Kidney glomerular epithelial cell (primary cell): ENCODE measurements at places on chromosomes 3 and 15.

DNA sequence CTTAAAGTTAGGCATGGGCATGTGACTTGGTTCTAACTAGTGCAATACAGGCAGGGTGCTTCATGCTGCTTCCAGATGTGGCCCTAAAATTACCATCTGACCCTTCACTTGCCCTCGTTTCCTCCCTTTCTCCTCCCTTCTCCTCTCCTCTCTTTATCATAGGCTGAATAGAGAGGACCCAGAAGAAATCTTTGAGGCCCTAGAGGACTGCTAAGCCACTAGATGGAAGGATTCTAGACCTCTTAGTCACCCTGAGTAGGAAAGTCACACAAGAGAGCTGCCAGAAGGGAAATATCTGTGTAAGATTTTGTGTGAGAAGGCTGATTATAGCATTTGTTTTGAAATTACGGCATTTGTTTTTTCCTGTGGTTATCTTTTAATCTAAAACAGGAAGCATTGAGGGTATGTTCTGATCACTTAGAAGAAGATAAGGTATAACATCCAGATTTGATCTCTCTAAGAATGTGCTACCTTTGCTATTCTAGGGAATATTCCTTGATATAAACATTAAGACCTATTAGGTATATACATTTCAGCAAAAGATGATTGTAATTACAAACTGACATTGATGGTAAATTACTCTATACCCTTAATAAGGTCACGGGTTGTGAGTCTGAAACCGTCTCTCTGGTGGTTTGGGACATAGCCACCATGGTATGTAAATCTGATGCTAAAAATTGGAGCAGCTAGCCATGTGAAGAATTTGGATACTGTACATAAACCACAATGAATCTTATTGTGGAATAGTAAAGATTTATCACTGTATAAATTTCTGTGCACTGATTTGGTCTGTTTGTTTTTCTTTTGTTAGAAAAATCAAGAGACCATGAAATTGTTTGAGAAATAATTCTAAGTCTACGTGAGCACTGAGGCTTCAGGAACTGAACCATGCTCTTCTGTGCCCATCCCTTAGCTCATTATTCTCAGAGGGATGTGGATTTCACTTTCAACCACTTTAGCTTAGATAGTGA lies 84.1 kb downstream of the TP63 start:
- peak; percentile 84 for DNase-seq

- no peak for DNase-seq
Observed at GRCh38 chr15:71357321-71357732, 242.1 kb downstream of the THSD4 start.

GRCh38 chr15:39139431-39140059 lies 441.3 kb upstream of the THBS1 start:
- DNase-seq: no peak

- DNase-seq: no peak
Observed at GRCh38 chr15:92480361-92480760, 86.7 kb downstream of the ST8SIA2 start.

DNA sequence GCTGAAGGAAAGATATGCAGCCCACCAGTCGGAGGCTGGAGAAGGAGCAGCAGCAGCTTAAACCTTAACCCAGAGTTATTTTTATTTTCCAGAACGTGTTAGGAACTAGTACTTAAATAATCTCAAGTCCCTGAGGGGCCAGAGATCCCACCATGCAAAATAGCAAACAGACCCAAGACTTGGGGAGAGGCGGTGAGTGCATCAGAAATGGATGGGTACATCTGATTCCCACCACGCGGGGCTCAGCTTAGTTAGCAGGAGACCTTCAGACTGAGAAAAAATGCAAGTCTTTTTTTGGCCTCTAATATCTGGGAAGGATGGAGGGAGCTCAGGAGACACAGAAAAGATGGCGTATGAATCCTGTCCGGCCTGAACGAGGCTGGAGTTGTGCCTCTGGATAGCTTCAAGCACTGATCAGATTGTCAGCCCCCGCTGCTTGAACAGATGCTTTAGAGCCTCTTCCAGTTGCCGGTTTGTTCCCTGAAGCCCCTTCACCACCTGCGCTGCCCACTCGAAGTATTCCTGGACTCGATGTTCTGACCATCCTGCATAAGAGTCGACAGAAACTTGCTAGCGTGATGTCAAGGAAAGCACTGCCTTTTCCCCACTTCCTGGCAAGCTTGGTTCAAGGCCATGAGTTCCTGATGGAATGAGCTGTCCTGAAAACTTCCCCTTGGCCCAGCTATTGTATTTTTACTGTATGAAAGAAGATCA lies 1.3 kb downstream of the HDDC3 start:
- DNase-seq: no peak

- no peak for DNase-seq
Observed at GRCh38 chr15:47997195-47998080, 123.4 kb upstream of the SLC24A5 start.

DNA sequence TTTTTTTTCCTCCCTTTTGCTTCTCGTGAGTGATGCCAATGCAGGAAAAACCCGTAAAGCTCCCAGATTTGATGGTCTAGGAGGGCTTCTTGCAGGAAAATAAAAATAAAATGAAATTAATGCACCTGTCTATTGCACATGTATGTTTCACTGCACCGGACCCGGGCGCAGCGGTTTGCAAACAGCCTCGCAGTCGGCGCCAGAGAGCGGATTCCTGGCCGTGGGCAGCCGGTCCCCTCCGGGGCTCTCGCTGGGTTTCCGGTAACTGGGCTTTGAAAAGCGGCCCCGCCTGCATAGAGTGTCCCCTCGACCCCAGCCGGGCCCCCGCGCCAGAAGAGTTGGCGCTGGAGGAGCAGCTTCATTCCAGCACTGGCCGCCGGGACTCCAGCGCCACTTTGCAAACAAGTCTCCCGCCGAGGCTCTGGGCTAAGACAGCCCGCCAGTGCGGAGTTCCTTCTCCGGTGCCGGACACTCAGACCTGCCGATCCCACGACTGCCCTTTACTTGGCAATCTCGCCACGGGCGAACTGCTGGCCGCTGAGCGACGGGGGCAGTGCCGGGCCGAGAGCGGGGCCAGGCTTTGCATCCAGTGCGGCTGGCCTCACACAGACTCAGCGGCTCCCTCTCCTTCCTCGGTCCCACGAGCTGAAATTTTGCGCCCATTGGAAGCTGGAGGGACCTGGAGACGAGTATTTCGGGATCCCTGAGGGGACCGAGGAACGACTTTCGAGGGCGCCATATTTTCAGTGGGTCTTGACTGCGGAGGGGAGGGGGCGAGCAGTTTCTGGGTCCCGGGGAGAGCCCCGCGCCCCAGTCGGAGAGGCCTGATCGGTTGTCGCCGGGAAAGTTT lies 225.9 kb upstream of the C2CD4B start:
- peak; percentile 52 for DNase-seq

GRCh38 chr3:23600167-23600871 lies 205.4 kb upstream of the UBE2E1 start:
- DNase-seq: peak; percentile 75
